Stimulated activated CD4-positive, alpha-beta T cell treated with anti-CD3 and anti-CD28 coated beads, Interleukin-2, amount 100 ng/mL, for 24 hours (primary cell): ENCODE measurements at places on chromosomes 16 and 17.

GRCh38 chr17:80308692-80309517 lies 48.3 kb downstream of the RNF213 start:
- no peak for DNase-seq

DNA sequence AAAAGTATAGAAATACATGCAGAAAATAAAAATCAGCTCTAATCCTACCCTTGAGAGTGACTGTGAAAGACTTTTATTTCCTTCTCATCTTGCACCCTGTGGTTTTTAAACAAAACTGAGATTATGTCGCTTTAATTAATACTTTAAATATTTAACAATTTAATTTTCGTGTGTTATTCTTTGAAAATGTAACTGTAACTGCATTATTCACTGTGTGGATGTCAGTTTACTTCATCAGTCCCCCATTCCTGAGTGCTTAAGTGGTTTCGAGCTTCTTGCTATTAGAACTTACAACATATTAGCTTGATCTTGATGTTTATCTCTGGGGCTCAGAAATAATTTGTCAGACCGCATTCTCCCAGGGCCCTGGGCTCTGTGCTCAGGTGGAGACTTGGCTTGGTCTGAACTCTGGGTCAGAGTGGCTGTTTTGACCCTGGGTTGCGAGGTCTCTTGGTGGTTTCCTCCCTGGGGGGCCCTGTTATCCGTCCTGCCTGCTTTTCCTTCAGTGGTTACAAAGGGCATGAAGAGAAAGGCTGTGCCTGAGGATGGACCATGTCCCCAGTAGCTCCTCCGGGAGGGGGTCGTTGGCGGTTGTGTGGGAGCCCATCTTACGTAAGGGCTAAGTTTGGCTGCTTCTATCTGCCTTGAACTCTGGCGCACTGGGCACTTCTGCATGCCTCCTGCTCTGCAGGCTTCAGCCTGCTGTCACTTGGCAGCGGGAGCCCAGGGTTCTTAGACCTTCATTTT lies 25.7 kb downstream of the AKAP1 start:
- no peak for DNase-seq

GRCh38 chr16:35011-35677 lies 18.3 kb downstream of the POLR3K start:
- DNase-seq: no peak

GRCh38 chr16:48459167-48459566 lies 74.0 kb upstream of the SIAH1 start:
- no peak for DNase-seq

- no peak for DNase-seq
Observed at GRCh38 chr17:48755356-48755755, 26.8 kb upstream of the HOXB13 start.

DNA sequence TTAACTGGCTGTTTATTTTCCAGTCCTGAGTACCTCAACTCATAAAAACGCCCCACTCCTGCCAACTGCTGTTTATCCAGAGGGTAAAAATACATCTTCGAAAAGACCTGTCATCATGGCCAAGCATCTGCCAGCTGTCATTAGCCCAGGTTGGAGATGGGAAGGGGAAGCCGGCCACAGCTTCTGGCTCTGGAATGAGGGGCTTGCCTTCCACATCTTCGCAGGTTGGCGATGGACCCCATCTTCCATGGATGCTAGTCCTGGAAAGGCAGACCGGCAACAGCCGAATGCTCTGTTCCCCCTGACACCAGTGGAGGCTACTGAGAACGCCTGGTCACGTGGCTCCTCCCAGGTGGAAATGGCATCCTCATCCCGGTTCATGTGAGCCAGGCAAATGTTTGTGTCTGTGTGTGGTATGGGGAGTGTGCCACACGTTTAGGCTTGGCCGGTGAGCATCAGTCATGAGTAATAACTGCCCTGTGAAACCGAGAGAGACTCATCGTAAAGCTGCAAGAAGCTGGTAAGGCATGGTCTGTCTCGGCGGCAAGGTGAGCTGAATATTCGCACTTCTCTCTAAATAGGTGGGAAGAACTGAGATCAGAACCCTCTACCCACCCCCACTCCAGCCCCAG lies 420 bp upstream of the KRTAP17-1 start:
- no peak for DNase-seq

GRCh38 chr17:55527540-55528118 lies 16.4 kb upstream of the SMIM36 start:
- DNase-seq: no peak

- DNase-seq: no peak
Observed at GRCh38 chr17:48720266-48721008, 1.9 kb downstream of the PRAC1 start.

GRCh38 chr17:82435103-82435502 lies 15.4 kb downstream of the CYBC1 start:
- DNase-seq: no peak

DNA sequence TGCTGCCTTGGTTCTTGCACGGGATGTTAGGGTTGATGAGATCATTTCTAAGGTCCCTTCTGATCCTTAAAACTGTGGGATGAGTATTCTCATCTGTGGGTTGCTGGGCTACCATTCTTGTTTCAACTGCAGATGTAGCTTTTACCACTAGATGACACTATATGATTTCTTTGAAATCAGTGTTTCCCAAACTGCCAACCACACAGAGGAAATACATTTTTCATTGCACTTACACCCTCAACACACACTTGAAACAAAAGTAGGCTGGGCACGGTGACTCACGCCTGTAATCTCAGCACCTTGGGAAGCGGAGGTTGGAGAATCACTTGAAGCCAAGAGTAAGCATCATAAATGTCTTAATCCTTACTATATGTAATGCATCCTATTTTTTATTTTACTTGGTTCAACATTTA lies 15.3 kb downstream of the LCMT1 start:
- DNase-seq: peak; percentile 34

DNA sequence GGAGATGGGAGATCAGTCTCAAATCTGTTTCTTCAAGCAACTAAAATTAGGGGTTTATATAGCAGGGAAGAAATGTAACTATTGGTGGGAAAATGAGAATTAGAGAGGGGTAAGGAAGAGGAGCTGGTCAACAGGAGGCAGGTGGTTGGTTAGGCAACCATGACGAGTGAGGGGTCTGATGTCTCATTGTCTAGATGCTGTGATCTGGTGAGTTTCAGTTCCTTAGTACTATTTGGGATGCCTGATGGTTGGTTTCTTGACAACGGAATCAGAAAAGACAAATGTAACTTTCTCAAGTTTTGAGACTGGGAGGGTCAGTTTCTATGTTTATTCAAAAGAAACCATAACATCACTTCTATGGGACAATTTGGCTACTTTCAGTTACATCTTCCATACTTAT lies 415.3 kb upstream of the C16orf82 start:
- DNase-seq: no peak

GRCh38 chr16:3029491-3030221 lies 5.8 kb downstream of the THOC6 start:
- peak; percentile 39 for DNase-seq

DNA sequence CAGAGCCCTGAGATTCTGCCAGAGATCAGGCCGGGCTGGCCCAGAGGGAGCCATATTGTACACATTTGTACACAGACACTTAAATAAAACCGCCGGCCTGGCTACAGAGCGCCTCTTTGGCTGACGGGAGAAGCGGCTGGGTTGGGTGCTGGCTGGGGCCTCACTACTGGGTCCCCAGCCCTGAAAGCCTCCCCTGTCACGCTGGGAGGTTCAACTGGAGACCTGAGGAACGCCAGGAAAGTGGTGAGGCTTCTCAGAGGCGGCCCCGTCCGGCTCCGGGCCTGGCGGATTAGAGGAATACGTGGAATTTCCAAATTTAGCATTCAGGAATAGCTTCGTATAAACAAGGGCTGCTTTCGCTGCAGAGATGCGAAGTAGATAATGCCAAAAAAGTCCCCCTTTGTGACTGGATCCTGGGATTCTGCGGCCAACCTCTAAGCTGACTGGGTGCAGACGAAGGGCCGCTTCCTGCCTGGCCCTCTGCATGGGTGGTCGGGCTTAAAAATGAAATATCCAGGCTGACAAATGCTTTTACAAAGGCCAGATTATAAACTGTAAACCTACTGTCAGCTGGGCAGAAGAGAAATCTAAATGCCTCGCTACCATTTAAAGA lies 252.4 kb downstream of the IRF8 start:
- DNase-seq: no peak

DNA sequence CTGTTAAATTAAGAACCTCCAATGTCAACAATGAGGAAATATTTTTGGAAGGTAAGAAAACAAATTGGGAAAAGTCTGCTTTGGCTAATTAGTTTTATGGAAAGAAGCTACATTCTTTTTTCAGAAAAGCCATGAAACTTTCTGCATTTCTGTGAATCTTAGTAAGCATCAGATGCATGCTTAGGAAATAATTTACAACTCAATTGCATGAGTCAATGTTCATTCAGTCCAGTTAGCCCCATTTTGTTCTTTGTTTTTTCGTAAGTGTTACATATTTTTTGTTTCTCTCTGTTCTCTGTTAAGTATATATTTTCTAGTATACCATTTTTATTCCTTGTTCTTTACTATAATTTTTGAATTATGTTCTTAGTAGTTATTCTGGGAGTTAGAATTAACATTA lies 195.2 kb upstream of the KIF2B start:
- DNase-seq: no peak

DNA sequence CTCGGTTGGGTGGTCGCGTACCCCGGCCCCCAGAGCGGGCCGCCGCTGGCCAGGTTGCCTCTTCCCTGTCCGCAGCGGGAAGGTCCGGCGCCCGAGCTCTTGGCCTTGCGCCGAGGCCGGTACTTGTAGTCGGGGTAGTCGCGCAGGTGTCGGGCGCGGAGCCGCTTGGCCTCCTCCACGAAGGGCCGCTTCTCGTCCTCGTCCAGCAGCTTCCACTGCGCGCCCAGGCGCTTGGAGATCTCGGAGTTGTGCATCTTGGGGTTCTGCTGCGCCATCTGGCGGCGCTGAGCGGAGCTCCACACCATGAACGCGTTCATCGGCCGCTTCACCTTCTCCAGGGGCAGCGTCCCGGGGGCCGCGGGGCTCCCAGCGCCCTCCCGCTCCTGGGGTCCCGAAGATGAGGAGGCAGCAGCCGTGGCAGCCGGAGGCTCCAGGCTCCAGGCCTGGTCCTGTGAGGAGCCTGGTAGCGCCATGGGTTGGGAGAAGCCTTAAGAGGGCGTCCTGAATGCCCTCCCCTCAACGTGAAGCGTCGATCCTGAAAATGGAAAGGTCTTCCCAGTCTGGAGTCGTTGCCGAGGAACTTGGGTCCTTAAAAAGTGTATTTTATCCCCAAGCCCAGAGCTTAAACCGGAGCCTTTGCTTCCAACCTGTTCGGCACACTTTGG lies 558 bp downstream of the SOX15 start:
- DNase-seq: peak; percentile 65

GRCh38 chr17:65559804-65560627 lies 1.4 kb downstream of the AXIN2 start:
- peak; percentile 38 for DNase-seq

DNA sequence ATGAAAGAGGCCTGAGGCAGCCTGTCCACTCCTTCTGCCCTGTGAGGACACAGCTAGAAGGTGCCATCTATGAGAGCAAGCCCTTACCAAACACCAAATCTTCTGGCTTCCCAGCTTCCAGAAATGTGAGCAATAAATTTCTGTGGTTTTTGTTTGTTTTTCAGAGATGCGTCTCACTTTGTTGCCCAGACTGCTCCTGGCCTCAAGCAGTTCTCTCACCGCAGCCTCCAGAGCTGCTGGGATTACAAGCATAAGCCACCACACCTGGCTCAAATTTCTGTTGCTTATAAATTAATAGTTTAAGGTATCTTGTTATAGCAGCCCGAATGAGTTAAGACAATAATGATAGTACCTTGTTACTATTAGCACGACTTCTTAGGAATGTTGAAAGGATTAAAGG lies 12.5 kb upstream of the SLC16A11 start:
- DNase-seq: no peak

GRCh38 chr17:60060474-60060873 lies 18.2 kb downstream of the HEATR6 start:
- no peak for DNase-seq

DNA sequence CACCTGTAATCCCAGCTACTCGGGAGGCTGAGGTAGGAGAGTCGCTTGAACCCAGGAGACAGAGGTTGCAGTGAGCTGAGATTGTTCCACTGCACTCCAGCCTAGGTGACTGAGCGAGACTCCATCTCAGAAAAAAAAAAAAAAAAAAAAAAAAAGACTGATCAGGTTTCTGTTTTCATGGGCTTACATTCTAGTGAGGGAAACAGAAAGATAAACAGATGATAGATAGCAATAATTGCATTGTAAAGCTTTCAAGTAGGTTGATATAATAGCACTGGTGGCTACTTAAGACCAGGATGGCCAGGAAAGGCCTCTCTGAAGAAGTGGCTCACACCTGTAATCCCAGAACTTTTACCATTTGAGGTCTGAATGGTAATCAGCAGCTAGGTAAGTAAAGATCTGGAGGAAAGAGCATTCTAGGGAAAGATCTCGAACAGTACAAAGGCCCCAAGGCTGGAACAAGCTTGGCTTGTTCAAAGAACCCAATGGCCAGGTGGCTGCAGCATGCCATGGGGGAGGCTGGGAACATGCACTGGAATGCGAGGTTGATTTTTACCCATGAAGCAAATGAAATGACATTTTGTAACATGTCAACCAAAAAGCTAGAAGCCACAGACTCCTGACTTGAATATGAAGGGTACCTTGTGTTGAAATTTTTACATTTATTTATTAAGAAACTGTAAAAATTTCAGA lies 108.3 kb upstream of the DHX40 start:
- DNase-seq: no peak

GRCh38 chr17:47276444-47276843 lies 22.8 kb downstream of the ITGB3 start:
- no peak for DNase-seq
